ENCODE measurements at places on chromosomes 4 and X.

DNA sequence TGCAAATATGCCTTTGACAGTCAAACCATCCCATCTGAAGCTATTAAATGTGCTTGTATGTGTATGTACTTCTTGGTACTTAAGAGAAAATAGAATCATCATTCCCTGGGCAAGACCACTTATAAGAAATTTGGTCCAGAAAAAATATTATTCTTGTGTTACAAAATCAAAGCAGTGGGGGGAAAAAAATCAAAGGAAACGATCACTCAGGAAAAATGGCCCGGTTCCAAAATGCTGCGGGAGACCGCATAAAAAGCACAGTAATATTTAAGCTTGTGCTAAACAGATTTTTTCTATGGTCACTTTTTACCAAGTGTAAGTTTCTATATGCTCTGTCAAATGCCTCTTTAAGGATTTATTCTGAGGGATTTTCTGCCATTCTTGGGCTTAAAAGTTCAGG is 36.1 kb downstream of the RAI2 start:
- DNase-seq: no peak

GRCh38 chr4:175246941-175247340 is 328.8 kb downstream of the ADAM29 start:
- DNase-seq: no peak

- no peak for DNase-seq
Measured at GRCh38 chrX:6574762-6575161, 39.8 kb upstream of the VCX3A start.

DNA sequence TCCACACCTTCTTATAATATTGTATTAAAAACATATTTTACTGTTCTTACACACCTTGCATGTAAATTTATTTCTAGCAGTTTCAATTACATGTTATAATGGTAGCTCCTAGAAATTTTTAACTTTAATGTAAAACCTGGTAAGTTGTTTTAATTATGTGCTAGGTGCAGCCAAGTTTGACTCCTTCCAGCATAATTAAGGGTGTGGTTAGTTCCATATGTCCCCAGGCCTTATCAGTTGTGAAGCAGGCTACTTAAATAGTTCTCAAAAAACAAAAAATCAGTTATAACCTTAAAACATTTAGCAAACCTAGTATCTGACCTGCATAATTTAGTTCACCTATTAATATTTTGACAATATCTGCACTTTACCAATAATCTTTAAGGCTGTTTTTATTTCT is 26.9 kb upstream of the PASD1 start:
- DNase-seq: no peak

- no peak for DNase-seq
Measured at GRCh38 chr4:56414135-56414670, 21.2 kb downstream of the PPAT start.

DNA sequence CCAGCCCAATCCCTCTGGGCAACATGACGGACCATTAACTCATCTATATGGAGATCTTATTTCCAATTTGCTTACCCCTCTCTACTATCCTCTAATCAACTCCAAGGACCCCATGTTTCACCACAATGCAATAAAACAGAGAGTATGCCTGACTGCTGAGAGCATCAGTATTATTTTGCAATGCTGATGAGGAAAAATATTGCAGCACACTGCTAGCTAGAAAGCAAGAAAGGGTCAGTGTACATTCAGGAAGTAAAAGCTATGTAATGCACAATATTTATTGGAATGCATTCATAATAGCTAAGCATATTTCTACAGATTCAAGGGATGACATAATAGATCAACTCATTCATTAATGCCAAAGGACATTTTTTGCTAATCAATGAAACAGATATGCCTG is 33.2 kb downstream of the ARAP2 start:
- no peak for DNase-seq

DNA sequence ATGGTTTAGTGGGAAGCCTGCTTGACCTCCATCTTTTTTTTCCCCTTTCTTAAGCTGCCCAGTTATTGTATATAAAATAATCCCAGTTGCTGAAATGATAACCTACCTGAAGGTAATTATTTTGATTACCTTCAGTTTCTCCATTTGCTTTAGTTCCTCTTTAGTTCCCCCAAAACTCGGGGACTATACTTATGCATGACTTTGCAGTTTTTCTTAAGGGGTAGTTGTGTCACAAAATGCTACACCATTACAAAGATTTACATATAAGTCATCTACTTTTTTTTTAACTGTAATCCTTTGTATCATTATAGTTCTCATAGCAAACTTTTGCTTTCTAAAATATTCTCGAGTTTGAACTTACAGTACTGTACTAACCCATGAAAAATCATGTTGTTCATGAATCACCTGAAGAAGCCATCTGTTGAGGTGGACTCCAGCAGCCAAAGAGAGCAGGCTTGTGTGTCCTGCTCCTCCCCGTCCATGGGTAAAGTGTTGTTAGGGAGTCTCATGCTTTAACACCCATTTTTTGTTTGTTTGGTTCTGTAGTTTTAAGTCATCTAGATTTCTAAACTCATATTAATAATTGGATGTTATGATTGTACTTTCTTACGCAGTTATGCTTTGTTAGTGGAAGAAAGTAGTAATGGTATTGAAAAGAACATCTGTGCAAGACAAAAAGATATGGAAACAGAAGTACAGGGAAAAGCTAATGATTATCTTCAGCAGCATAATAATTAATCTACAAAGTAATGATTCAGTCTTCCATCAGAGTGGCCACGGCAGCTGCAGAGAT is 34.6 kb downstream of the HADH start:
- DNase-seq: no peak

DNA sequence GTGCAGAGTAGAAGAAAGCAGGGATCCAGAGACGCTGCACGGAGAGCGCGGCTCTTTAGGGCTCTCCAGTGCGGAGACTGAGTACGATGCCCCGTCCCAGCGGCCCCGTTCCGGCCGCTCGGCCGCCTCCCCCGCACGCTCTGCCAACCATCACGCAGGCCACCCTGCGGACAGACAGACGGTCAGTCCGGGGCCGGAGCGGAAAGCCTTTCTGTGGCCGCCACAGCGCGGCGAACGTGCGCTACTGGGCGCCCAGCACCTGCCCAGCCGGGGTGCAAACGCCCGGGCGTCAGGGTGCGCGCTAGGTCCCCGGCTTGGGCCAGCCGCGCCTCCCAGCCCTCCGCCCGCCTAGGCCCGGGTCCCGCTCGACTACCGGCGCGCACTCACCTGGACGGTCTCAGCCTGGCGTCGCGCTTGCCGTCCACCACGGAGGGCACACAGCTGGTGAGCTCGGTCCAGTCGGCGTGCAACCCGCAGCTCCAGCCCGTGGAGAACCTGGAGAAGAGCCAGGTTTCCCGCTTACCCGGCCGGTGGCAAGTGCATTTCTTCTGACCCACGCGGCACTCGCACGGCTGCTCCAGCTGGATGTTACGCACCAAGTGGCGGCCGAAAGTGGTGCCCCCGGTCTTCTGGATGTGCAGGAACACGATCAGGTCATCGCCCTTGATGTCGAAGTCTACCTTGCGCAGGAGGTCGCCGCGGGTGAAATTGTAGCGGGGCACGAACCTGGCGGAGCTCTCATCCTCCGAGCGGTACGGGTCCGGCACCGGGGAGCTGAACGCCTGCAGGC is 1.8 kb downstream of the HS6ST2 start:
- DNase-seq: peak; percentile 43

GRCh38 chrX:55057675-55058249 is 17.1 kb upstream of the PAGE2B start:
- peak; percentile 52 for DNase-seq

DNA sequence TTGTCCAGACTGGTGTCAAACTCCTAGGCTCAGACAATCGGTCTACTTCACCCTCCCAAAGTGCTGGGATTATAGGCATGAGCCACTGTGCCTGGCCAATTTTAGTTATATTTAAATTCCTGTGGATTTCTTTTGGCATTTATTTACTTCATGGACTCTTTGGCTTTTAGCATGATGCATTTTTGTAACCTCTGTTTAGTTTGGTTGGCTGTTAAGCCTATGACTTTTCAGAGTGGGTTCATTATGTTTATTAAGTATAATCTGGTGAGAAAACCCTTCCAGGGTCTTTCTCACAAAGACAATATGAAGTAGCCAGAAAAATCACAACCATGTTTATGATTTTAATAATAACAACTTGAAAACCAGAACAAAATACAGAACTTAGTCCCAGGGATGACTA is 49.4 kb downstream of the USP38 start:
- no peak for DNase-seq

DNA sequence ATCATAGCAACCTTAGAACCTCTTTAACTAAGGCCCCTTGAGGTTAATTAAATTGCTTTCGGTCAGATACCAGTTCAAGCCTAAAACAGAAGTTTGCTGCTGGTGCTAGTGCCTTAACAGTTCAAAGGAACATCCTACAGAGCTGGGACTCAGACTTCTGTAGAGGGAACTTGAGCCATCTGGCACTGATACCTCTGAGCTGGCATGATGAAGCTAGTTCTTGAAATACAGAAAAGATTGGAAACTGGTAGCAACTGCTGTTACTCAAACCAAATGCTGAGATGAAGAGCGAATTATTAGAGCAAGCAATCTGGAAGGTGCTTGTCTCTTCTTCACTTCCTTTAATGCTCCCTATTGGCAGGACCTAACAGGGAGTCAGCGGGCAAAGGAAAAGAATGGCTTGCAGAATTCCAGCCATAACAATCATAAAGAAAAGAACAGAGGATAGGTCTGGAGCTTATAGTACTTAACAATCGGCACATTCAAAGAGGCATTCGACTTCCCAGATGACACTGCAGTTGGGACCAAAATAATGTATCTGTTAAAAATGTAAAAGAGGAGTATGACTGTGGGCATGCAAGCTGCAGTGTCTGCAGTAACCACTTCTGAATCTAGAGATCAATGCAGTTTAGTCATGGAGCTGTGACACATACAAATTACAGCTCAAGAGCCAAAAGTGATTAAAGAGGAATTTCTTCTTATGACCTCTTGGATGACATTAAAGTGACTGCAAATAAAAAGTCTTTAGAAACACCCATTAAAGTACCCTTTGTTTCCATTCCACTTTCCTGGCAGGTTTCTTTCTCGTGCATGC is 298.9 kb downstream of the PDGFC start:
- no peak for DNase-seq

DNA sequence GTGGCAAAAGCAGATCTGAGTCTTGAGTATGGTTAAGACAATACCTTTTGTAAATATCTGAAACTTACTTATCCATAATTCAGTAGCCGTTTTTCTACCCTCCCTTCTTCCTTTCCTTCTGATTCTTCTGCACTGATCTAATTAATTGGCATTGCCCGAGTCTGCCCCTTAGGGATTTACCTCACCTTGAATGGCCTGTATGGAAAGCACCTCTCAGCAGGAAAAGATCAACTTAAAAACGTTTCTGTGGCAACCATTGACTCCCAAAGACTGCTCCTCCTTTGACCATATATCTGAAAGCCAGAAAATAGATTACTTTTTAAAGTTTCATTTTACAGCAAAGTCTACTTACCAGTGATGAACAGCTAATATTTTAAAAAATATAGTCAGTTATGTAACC is 496.5 kb upstream of the LCORL start:
- DNase-seq: no peak

- DNase-seq: no peak
Measured at GRCh38 chr4:40656201-40656863, 26.7 kb upstream of the RBM47 start.

- no peak for DNase-seq
Measured at GRCh38 chr4:168241953-168242352, 76.6 kb downstream of the DDX60 start.

DNA sequence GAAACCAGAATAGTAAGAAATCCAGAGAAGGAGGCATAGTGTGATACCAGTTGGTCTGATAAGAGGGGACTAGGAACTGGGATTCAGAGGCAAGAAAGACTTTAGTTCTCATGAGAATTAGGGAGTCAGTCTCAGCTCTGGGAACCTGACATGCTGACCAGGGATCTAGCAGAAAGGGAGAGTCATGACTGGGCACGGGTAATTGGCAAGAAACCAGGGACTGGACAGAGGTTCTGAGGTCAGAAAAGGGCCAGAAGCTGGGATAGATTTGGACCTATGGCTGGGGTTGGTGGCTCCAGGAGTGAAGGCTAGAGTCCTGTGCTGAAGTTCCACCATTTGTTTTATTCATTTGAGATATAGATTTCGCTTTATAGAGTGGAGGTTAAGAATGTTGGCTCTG is 110.2 kb upstream of the C1GALT1C1 start:
- no peak for DNase-seq

DNA sequence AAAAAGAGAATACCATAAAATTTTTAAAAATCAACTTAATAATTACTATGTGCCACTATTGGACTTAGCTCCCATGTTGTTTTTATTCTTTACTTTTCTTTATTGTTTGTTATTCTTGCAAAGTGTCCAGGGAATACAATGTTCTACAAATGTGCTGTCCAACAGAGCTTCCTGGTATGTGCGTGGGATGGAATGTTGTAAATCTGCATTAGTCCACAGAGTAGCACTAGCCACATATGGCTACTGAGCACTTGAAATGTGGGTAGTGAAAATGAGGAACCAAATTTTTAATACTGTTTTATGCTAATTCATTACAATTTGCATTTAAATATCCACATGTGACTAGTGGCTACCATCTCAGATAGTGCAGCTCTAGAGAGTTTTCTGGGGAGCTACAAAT is 14.3 kb upstream of the CORIN start:
- no peak for DNase-seq

GRCh38 chrX:69031181-69031580 is 134.1 kb downstream of the PJA1 start:
- no peak for DNase-seq

DNA sequence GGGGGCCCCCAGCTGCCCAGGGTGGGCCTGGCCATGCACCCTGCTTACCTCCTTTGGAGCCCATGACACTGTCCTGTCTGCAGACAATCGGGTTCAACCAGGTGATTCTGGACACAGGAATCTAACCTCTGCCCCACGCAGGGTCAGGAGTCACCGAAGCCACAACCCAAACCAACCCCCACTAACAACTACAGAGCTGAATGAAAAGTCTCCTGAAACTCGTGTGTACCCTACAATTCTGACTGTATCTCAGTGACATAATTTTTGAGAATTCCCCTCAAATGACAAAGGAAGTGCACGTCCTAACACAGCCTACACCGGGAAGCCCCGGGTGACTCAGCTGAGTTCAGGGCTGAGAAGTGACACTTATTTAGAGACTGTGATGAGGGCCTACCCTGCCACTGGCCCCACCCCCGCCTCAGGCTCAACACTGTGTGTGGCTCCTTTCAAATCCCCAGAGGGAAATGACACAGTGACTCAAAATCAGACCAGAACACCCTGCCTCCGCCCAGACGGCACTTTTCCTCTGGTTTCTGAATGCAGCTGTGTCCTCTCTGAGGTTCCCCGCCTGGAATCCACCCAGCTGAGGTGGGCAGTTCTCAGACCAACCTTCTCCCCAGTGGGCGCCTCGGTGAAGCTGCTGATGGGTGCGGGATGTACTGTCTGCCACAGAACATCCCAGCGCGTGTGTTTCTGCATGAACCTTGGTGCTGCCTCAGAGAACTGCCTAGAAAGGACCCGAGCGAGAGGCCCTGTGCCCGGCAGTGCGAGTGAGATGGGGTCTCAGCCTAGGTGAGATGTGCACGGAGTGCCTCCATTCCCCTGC is 9.9 kb downstream of the TNIP2 start:
- DNase-seq: no peak

- no peak for DNase-seq
Measured at GRCh38 chr4:14807856-14808255, 194.4 kb upstream of the CPEB2 start.
